ENCODE measurements at places on chromosomes 12 and 14.

GRCh38 chr12:69073035-69073434, 140.1 kb upstream of the CPM start:
- no peak for DNase-seq

GRCh38 chr14:34120185-34120977, 169.5 kb upstream of the EGLN3 start:
- no peak for DNase-seq

DNA sequence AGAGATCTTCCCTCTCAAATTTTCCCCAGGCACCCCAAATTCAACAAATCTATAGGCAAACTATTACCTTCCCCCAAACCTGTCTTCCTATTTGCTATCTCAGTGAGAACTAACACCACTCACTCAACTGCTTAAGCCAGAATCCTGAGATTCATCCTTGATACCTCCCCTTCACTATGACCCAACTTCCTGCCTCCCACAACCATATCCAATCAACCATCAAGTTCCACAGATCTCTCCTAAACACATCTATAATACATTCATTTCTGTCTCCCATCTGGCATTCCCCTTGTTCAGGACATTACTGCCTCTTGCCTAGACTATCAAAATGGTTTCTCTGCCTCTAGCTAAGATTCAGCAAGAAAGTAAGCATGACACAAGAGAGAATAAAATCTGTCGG, 21.3 kb downstream of the YAF2 start:
- no peak for DNase-seq

DNA sequence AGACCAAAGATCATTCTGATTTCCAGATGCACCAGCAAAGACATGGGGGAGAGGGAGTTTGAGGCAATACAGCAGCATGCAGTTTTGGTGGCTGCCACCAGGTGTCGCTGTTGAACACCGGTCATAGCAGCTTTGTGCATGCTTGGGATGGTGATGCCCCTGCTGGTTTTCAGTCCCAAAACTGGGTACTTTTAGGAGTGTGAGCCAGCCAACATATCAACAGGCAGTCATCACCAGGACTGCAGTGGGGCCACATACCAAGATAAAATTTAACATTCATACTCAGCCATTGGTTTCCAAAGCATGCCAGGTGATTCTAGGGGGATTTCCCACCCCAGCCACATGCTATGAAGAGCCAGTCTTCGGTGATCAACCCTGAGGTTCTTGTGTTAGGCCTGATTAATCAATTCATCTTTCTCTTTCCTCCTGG, 64.2 kb downstream of the PHETA1 start:
- peak; percentile 63 for DNase-seq

- DNase-seq: no peak
These were observed 39.2 kb downstream of the PPTC7 start for GRCh38 chr12:110543965-110544364.

DNA sequence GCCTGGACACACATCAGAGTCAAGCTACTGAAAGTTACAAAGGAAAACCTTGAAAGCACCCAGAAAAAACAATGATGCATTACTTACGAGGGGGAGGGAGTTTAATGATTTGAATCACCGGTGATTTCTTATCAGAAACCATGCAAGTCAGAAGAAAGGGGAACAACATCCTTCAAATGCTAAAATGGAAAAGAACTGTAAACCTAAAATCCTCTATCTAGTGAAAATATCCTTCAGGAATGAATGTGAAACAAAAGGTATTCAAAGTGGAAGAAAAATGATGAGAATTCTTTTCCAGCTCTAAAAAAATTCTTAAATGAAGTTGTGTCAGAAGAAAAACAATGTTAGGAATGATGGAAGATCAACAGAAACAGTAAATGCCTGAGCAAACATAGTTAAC, 16.8 kb downstream of the SCAF11 start:
- no peak for DNase-seq

DNA sequence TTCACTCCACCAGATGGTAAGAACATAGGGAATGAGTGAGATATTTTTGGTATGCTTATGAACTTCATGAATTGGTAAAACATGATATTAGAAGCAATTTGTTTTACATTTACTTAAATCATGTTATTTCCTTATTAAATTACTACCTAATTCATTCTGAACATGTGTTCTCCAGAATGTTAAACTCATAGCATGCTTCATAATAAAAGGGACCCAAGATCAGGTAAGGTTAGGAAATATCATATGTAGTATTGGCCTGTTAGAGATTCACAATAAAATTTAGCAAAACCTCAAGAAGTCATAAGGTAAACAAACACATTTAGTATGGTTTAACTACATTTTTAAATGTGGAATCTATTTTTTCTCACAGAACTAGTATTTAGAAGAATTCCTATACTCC, 28.2 kb downstream of the PTPRQ start:
- DNase-seq: no peak

- DNase-seq: no peak
These were observed 12.2 kb downstream of the CAPZA3 start for GRCh38 chr12:18750085-18750484.

GRCh38 chr14:75875958-75876357, 105.8 kb downstream of the TGFB3 start:
- DNase-seq: no peak

GRCh38 chr12:69985656-69986055, 160.6 kb downstream of the MYRFL start:
- DNase-seq: peak; percentile 36

DNA sequence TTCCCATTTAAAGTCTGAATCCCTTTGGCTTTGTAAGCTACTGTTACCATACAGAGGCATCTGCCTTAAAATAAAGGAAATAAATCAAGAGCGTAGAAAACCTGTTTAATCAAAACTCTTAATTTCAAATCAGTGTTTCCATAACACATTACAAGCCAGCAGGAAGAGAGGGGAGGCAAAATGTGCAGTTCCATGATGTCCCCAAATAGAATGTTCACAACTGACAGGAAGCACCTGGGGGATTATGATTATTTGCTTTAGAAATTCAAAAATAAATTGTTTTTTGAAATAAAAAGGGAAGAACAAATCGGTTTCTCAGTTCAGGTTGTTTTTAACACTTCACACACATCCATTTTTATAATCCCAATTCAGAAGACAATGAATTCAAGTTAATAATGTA, 21.4 kb downstream of the SOCS2 start:
- no peak for DNase-seq

GRCh38 chr14:49870908-49871307, 18.3 kb upstream of the NEMF start:
- no peak for DNase-seq

DNA sequence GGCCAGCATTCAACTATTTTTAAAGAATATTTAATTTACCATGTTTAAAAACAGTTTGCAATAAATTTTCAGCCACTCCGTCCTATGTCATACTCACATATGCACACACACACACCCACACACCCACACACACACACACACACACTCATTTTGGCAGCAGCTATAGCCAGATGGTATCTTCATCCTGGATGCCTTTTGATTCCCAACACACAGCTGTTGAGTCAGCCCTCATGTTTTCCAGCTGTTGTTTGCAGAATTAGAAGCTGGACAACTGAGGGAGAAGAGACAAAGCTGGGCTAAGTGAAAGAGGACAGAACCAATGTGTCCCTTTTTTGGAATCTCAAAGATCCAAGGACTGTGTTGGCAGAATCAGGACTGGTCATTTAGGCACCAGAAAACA, 80.0 kb upstream of the EGLN3 start:
- DNase-seq: no peak

DNA sequence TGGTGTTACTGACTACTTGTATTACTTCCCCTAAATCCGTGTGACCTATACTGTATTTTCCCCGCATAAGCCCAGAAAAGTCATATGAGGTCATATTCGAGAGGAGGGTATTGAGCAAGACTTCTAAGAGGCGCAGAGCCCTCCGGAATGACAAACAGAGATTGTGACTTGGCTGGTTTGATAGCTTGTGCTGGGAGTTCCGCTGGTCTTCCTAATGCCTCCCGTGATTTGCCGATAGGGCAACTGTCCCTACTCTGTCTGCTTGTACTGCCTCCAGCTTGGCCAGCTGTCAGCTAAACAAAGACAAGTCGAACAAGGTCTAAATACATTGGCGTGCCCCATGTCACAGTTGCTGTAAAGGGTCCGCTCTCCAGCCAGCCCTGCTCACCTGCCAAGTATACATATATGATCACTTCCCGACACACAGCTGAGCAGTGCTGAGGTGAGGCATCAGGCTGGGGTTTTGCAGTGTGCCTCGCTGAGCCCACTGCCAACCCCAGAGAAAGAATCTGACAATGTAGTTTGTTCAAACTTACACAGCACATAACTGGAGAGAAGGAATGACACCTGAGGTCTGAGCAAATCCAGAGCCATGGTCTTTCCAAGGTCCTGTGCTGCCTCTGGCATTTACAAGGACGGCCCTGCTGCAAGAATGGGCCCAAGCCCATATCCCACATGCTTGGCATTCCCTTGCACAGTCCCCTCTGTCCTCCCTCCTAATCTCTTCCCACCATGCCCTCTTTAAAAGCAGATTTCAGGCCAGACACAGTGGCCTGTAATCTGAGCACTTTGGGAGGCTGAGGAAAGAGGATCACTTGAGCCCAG, 23.7 kb downstream of the LGMN start:
- no peak for DNase-seq

GRCh38 chr12:100539202-100539601, 34.3 kb upstream of the GAS2L3 start:
- no peak for DNase-seq

Data from glutamatergic neuron (in vitro differentiated cells).